ENCODE measurements at places on chromosomes 11 and 22. TPM values are rescaled to one million over a fixed set of nuclear protein-coding genes. Genes with fewer than 3 reads are reported as not detected.

DNA sequence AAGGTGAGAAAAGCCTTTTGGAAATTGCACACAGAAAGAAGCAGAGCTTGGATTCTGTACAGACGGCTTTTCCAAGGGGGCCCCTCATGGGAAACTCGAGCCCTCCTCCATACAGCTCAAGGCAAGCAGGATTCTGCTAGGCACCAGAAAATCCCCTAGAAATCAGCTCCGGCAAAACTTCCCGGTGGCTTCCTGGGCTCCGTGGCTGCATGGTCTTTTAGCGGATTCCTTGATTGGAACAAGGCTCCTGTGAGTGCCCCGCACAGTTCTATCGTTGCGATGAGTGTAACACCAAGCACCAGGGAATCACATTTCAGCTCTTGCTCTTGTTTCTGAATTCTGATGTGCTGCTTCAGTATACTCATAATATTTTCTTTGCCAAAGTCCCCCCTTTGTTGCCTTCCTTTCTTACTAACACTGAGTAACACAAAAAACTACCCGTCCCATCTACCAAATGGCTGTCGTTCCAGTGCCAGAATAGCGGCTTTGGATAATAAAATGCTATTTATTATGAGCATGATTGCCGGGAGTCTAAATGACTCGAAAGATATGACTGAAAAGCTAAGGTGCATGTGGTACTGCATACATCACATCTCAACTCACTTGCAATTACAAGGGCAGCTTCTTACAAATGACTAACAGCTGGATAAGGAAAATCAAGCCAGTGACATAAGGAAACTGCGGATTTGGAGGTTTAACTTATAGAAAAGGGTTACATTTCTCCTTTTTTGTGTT lies 494.1 kb downstream of the DLG2 start:
- H3K4me1 ChIP-seq, result no peaks in the 10 kb centered on the region
- H3K4me3 ChIP-seq, result no peak overlapping the region
- no peaks in the 10 kb centered on the region for H3K36me3 ChIP-seq
- no peaks in the 10 kb centered on the region for H3K27me3 ChIP-seq
- no peak for DNase-seq
- H3K27ac ChIP-seq, result no peak overlapping the region

GRCh38 chr11:7592711-7593110 lies 78.9 kb downstream of the PPFIBP2 start:
- H3K36me3 ChIP-seq, result peaks cover 49% of the 10 kb centered on the region
- no peak for DNase-seq
- H3K27me3 ChIP-seq, result no peaks in the 10 kb centered on the region
- no peak overlapping the region for H3K27ac ChIP-seq

DNA sequence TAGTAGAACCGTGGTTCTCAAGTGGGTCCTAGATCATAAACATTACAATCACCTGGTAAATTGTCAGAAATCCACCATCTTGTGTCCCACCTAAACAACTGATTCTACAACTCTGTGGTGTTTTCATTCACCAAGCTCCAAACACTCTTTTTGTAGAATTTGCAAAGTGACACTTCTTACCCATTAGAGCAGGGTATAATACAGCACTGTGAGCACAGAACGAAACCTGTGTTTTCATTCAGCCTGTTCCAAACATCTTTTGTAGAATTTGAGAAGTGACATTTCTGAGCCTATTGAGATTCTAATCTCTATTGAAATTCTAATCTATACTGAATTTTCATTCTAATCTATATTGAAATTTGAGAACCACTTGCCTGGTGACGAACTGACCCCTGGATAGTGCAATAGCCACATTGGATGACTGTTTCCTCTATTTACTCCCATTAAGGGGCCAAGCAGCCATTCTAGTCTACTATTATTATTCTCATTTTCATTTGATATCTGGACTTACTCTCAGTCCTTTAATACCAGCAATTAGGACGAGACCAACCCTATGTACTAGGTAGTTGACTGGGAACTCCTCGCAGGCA lies 616.6 kb downstream of the LRRC4C start:
- no peak overlapping the region for H3K27ac ChIP-seq
- no peak overlapping the region for H3K4me3 ChIP-seq
- no peaks in the 10 kb centered on the region for H3K36me3 ChIP-seq
- DNase-seq, result no peak

DNA sequence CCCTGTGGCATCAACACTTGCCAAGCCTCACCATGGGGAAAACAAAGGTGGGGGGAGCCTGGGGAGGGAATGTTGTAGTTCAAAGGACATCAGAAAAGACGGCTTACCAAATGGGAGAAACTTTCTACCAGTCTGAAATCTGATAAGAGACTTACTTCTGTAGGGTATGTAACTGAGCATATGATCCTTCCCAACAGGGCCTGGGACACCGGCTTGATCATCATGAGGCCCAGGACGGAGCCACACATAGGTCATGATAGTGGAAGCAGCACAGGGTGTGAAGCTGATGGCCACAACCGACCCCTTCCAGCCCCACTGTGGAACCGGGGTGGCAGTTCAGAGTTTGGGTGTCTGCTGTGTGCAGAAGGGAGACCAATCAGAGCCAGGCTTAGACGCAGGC lies 51.1 kb downstream of the MICAL3 start:
- no peaks in the 10 kb centered on the region for H3K27me3 ChIP-seq
- H3K36me3 ChIP-seq, result no peaks in the 10 kb centered on the region
- H3K4me3 ChIP-seq, result no peak overlapping the region
- H3K27ac ChIP-seq, result peak overlapping the region; percentile 80
- DNase-seq, result no peak

DNA sequence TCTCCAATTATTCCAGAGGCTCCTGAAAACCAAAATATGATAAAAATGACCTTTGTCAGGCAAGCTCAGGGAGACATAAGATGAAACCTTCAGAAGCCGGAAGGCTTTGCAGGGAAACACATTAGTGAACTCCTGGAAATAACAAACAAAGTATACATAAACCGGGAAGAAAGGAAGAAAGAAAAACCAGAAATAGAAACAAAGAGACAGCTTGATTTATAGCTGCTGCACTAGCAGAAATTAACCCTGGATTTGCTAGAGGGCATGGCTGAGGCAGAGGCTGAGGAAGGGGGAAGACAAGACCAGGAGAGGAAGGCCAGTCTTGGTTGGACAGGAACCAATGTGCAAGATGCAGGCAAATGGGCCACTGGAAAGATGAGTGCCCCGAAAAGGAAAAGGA lies 33.3 kb downstream of the SLC22A25 start:
- H3K27ac ChIP-seq, result no peak overlapping the region
- H3K4me3 ChIP-seq, result no peak overlapping the region
- no peaks in the 10 kb centered on the region for H3K36me3 ChIP-seq
- H3K4me1 ChIP-seq, result peaks cover 22% of the 10 kb centered on the region
- DNase-seq, result no peak

The CDON gene
- total RNA-seq, result 8.4 TPM
